ENCODE measurements at places on chromosomes 1 and 21.

GRCh38 chr1:22089787-22090186 is 37.3 kb downstream of the CDC42 start:
- no peak for DNase-seq

DNA sequence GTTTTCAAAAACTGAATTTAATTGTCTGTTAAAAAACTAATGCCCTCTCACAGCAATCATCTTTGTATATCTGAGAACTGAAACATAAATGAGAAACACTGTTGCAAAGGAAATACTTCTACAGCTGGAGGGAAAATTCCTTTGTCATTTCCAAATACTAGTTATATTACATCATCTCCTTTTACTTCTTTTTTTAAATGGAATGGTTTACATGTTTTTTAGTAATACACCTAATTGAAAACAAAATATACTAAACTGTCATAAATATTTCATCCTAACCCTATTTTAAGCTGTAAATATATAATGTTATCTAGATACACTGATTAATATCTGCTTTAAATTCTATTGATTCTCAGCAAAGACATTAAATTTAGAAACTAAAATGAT is 19.1 kb downstream of the CDC42BPA start:
- DNase-seq, result no peak

GRCh38 chr1:14940285-14940870 is 213.2 kb upstream of the TMEM51 start:
- DNase-seq, result no peak

- no peak for DNase-seq
Measured at GRCh38 chr1:181816608-181817007, 244.9 kb downstream of the ZNF648 start.

DNA sequence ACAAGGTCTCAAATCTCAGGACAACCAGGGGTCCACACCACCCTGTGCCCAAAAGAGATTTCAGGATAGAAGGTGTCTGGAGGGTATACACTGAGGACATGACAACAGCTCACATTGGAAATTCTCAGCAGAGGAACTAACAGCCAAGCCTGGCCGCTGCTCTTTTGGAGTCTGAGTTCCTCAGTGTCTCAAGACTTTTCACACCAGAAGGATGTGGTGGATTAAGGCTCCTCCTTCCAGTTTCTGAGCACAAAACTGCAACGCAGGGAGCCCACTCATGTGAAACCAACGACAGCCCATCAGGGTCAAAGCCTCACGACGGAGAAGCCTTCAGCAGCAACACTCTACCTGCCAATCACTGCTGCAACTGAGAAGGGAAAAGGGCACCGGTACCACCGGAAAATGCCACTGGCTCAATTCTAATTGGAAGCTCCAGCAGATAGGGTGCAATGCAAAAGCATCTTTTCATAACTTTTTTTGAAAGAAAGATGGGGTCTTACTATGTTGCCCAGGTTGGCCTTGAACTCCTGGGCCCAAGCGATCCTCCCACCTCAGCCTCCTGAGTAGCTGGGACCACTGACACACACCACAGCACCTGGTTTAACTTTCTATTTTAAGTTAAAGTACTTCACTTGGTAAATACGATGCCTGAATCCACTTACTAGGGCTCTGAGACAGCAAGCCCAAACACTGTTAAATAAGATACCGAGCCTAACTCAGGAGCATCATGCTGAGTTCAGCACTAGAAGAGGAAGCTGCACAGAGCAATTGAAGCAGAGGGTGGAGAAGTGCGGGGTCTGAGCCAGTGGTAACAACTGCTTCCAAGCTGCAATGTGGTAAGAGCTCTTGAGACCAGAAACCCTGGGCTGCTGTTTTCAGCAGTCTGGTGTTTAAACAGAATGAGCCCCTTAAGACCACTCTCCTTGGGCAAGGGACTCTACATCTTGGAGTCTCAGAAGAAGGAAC is 7.8 kb downstream of the CAPZB start:
- no peak for DNase-seq

DNA sequence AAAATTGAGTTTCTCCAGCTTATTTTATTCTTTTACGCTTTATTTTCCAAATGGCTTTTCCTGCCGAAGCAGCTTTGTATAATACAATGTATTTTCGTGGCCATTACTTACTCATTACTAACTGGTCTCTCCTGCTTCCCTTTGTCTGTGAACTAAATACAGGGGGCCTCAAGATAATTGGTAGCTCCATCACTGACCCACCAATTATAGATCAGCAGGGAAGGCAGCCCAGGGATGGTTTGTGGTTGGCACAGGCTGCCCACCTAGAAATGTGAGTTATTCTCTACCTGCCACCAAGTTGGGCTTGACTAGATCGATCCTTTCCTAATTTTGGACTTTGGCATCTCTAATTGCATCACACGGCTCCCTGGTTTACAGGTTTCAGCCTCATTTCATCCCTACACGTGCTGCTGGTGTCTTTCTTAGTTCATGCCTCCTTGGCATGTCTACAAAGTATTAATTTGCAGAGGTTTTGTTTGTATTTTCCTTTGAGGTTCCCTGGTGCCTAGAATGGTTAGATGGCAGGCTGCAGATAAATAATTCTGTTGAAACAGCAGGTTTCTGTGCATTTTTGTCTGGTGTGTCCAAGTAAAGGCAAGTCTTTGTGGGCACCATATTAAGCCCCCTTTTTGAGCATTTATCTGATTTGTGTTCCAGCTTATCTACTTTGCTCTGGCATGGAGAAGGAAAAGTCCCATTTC is 35.2 kb downstream of the PEX14 start:
- peak; percentile 49 for DNase-seq

GRCh38 chr1:154556422-154556821 is 2.0 kb downstream of the UBE2Q1 start:
- DNase-seq, result no peak

DNA sequence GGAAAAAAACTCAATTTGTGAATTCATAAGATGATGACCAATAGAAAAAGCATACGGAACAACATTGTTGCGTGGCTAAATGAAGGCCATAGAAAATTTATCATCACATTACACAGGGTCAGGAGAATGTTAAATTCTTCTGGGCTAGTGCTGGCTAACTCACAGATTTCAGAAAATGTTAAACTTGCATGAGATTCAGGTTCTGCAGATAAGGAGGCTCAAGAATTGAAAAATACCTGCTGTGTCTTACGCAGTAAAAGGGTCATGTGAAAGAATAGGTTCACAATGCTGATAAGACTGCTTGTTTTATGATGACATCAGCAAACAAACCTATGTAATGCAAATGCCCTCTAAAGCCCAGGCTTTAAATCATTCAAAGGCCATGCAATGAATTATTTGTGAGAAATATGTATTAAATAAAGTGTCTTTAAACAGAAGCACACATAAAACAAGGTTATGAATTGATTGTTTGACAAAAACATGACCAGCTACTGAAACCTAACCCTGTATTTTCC is 378.8 kb downstream of the USP25 start:
- no peak for DNase-seq

All from NCI-H1417 treated with DMSO at 0.1 percent for 48 hours (cell line).